ENCODE measurements at places on chromosomes 5 and 9.

- DNase-seq = no peak
Observed at GRCh38 chr5:91586232-91586631, 203.1 kb upstream of the ARRDC3 start.

DNA sequence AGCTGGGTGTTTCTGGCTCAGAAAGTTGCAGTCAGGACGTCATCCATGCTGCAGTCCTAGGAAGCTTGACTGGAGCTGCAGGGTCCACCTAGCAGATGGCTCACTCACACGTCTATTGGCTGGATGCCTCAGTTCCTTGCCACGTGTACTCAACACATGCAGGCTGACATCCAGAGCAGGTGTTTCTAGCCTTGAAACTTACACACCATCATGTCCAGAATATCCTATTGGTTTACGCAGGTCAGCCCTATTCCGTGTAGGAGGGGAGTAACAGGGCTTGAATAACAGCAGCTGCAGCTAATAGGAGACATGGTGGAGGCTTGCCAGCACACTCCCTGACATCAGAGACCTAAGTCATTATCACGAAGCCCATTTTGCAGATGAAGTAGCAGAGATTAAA, 473.5 kb downstream of the ACTL7B start:
- no peak for DNase-seq

DNA sequence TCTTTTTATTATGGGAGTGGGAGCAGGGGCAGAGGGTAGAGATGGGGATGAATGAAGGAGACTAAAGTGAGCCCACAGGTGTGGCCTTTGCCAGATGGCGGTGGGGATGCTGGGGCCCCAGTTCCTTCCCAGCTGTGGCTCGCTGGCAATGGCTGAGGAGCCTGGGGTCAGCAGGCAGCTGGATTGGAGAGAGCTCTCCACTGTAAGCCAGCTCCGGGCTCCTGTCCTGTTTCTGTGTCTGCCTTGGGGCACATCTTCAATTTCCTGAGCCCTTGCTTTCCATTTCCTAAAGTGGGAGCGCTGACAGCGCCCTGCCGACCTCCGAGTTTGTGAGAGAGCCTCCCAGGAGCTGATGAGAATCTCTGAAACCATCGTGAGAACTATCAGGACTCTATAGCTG, 75.6 kb upstream of the SPRY4 start:
- DNase-seq = no peak

DNA sequence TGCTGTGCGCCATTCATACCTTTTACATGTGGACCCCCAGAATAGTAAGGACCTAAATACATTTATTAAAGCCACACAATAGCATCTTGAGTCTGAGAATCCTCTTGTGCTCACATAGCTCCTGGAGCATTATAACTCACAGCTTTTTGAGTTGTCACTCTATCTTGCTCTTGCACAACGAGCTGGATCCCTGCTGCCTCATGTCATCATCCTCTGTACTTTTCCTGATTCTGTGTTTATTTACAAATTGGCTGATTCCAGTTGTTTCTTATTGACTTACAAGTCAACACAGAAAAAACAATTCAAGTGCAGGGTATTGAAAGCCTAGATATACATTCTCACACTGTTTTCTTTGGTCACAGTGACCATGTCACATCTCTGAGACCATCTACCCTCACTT, 112.9 kb downstream of the SLC1A3 start:
- no peak for DNase-seq

DNA sequence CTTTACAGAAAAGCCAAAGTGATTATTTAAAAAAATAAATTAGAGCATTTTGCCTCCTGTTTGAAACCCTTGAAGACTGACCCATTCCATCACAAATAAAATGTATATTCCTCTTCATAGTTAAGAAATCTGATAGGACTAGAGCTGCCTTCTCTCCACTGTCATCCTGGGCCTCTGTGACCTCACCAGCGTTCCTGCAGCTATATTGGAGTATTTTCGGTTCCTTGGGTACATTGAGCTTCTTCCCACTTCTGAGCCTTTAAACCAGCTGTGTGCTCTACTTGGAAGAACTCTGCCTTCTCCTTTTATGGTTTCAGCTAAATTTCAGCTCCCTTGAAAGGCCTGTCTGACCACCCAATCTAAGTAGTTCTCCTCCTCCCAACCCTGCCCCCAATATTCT, 99.1 kb upstream of the ABCA1 start:
- no peak for DNase-seq
